Germinal center (tissue), 1 donor: ENCODE measurements at places on chromosomes 11 and 22.
A peak's percentile ranks its signal among the peaks of the same experiment; 100 is the strongest.

- no peak for DNase-seq
Observed at GRCh38 chr11:130635937-130636630, 187.6 kb downstream of the ADAMTS15 start.

GRCh38 chr11:76465701-76466100 lies 20.9 kb downstream of the EMSY start:
- no peak for DNase-seq

DNA sequence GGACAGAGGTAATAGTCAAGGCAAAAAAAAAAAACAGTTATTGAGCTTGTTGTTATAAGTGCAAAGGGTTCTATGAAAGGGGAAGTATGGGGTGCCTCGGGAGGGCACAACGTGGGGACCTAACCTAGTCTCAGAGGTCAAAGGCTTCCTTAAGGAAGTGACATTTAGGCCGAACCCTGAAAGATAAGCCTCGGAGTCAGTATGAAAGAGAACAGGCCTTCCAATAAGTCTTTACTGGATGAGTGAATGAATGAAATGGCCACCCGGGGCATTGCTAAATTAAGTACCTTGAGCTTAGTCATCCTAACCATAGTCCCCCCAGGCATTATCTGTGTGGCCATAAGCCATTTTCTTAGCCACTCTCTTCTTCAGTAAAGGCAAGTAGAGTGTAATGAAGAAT lies 19.7 kb downstream of the FLI1 start:
- no peak for DNase-seq

- DNase-seq, result no peak
Observed at GRCh38 chr11:27694992-27695391, 5.3 kb downstream of the BDNF start.

DNA sequence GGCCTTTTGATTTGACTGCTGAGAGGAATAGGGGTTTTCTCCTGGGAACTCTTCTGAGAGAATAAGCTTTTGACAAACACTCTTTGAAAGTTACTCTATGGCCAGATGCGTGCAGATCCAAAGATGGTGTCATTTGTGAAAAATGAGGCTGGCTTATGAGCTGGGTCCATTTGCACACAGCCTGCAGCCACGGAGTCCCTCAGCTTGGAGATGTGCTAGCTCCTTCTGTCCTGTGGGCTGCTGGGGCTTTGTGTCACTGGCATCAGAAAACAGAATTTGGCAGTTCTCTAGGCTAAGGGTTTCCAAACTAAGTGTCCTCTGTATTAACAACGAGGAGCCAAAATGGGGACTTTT lies 702.4 kb downstream of the NTM start:
- DNase-seq, result no peak

GRCh38 chr22:30304495-30305244 lies 15.4 kb upstream of the CASTOR1 start:
- peak; percentile 76 for DNase-seq

DNA sequence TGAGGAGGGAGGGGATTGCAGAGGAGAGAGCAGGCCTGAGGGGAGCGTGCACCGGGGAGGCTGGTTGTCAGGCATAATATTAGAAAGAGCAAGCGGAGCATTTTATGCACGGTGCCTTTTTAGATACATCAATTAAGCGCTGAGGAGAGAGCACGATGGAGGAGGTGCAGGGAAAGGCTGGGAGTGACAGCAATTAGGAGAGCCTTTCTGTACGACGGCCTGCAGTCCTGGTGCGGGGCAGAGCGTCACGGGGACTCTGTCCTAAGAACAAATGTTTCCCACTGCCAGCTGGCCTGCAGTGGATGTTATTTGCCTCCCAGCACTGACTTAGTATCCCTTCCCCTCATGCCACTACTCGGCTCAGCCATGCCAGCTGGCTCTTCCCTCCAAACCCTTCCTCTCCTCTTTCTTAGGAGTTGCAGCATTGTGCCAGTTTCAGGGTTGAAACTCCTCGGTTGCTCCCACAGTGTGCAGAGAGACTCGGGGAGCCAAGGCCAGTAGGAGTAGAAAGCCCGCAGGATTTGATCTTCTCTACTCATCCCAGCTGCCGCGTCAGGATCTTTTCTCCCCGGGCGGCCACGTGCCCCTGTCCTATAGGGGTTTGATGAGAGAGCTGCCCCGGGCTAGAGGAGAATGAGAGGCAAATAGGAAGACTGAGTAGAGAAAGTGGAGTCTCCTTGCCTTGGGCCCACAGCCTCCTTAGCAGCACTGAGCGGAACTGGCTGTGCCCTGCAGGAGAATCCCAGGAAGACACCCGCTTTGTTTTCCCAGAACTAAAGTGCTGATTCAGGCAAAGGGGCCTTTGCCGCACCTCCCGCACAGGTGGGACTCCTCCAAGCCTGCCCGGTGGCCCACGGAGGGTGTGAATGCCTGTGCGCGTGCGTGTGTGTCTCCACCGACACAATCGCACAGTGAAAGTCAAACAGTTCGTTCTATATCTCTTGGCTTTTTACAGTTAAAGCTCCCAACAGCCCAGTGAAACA lies 875.3 kb downstream of the NTM start:
- DNase-seq, result no peak

DNA sequence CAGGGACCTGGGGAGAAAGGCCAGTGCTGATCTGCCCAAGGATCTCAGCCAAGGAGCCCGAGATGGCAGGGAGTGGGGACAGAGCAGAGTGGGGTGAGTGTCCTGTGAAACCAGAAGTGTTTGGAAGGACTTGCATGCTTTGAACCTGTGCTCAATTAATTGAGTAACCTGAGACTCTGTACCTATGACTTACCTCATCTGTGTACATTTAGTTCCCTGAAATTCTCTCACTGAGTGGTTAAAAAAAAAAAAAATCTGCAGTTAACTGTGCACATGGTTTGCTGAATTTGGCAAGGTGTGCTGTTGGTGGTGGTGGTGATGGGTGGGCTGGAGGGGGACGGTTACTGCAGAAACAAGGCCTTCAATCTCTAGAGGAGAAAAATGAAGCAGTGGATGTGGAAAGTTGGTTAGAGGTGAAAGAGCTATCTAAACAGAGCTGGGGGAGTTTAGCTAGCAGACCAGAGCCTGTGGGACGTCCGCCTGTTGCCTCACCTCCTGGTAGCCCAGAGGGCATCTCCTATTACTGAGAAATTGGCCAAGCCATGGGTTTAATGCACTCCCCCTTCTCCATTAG lies 8.3 kb upstream of the SORL1-AS1 start:
- no peak for DNase-seq

GRCh38 chr11:46332568-46333393 lies 14.5 kb upstream of the DGKZ start:
- DNase-seq, result peak; percentile 35

GRCh38 chr22:23064381-23065068 lies 5.8 kb upstream of the GNAZ start:
- no peak for DNase-seq

- DNase-seq, result no peak
Observed at GRCh38 chr11:10588904-10589303, 20.4 kb upstream of the LYVE1 start.

GRCh38 chr22:31449506-31449905 lies 40.1 kb downstream of the EIF4ENIF1 start:
- no peak for DNase-seq

- no peak for DNase-seq
Observed at GRCh38 chr11:104531894-104532293, 366.4 kb downstream of the CASP12 start.

GRCh38 chr11:85945788-85946187 lies 90.6 kb downstream of the CCDC83 start:
- DNase-seq, result no peak

DNA sequence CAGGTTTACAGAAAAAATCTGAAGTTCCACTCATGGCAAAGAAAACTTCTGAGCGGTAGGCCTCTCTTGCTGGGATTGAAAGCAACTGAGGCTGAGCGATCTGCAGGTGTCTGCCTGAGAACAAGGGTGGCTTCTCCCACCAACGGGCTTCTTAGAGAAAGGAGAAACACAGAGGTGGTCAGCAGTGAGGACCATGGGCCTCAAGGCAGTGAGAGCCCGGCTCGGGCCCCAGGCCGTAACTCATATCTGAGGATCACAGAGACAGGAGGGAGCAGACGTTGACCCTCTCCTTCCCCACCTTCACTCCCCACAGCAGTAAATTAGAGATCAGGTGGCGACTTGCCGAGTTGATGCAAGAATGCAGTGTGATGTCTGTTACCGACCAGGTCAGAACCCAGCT lies 50.9 kb upstream of the RTL6 start:
- no peak for DNase-seq

GRCh38 chr22:21101877-21102638 lies 56.3 kb downstream of the LRRC74B start:
- DNase-seq, result no peak

- DNase-seq, result no peak
Observed at GRCh38 chr11:122439866-122440810, 215.4 kb upstream of the UBASH3B start.

DNA sequence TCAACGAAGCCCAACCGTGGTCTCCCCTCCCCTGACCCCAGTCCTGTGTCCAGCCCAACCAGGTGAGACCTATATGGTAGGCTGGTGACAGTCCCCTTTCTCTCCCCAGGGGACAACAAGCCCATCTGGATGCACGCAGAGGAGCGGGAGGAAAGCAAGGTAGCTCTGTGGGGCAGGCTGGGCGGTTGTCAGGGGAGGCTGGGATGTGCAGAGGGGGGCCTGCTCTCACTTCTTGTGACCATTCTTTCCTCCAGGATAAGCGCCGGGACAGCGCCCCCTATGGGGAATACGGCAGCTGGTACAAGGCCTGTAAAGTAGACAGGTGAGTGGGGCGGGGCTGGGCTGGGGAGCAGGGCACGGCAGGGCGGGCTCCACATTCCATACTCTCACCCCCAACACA lies 3.5 kb upstream of the RAB1B start:
- DNase-seq, result no peak

DNA sequence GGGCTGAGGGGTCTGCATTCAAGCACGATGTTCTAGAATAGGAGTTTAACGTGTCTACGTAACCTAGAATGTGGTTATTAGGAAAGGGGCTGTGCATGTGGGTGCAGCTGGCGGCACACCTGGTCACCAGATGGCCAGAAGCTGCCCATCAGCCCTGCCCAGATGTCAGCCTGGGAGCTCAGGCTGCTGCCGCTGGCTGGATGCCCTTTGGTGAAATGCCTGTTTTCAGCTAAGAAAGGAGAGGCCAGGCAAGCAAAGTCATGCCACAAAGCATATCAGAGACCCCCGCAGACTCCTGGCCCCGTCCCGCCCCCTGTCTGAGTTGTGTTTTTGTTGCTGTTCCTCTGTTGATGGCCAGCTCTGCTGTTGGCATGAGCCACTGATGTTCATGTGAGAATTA lies 11.3 kb upstream of the ADORA2A start:
- DNase-seq, result no peak

GRCh38 chr11:87574193-87574592 lies 536.5 kb downstream of the TMEM135 start:
- no peak for DNase-seq

DNA sequence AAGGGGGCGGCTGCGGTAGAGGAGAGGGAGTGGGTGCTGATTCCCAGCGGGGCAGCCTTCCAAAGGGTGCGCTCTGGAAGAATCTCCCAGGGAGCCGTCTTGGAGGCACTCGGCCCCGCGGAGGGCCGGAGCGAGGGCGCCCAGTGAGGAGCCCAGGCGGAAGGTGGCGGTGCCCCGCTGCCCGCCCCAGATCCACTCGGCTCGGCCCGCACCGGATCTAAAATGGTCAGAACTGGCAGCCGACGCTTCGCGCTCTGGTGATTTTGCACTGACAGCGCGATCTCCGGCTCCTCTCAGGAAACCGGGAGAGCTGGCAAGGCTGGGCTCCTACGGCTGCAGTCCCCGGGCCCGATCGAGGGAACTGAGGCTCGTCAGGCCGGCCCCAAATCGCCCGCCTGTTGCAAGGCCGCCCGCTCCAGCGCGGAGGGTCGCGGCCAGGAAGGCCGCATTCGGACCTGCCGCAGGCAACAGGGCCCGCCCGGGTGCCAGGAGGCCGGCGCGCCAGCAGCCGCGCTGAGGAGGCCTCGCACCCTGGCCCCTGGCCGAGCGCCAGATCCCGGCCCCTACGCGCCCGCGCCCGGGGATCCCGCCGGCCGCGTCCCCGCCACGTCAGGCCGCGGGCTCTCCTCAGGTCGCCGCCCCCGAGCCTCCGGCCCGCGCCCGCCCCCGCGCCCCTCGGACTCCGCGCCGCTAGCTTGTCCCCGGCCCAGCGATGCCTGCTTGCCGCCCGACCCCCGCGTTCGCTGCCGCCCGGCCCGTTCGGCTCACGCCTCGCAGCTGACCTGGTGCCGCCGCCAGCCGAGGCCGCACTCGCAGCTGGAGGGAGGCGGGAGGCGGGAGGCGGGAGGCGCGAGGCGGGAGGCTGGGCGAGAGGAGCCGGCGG lies at the start of gene KLHL22:
Gene KLHL22, minus strand, starts transcription at position 818 of the 883 bp plus-strand sequence. CDS start 6,584 bp downstream, outside the sequence.
- DNase-seq, result peak; percentile 41

DNA sequence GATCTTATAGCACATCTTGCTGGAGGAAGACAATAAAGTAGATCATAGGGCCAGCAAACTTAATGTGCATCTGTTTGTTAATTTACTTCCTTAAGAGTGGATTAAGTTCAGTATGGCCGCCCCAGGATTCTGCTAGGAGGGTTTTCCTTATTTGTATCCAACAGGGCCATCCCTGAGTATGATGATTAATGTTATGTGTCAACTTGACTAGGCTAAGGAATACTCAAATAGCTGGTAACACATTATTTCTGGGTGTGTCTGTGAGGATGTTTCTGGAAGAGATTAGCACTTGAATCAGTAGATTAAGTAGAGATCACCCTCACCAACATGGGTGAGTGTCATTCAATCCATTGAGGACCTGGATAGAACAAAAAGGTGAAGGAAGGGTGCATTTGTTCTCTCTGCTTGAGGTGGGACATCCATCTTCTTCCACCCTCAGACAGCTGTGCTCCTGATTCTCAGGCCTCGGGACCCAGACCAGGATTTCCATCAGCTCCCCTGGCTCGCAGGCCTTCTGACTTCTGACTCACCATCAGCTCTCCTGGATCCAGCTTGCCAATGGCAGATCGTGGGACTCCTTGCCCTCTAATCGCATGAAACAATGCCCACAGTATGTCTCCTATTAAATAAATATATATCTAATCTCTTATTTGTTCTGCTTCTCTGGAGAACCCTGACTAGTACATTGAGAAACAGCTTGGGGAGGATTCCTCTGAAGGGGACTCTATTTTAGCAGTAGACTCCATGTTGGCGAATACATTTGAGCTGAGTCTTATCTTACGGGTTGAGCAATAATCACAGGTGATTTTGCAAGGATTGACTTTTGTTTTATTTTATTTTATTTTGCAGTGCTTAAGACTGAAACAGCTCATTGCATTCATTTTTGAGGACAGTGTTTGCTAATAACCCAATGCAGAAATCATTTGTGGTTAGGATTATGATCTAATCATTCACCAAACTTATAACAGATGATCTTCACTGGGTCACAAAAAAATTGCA lies 9.0 kb upstream of the ZBTB44 start:
- no peak for DNase-seq

- DNase-seq, result no peak
Observed at GRCh38 chr22:26570864-26571525, 18.9 kb downstream of the TPST2 start.

GRCh38 chr11:88068848-88069554 lies 106.2 kb downstream of the RAB38 start:
- DNase-seq, result no peak

GRCh38 chr11:14902650-14903350 lies 10.8 kb upstream of the CYP2R1 start:
- DNase-seq, result no peak

GRCh38 chr11:31809857-31810778 lies 1.0 kb downstream of the PAX6 start:
- DNase-seq, result no peak
